Adrenal gland (tissue), 19 donors: ENCODE measurements at places on chromosomes 4 and X.

GRCh38 chrX:35858361-35858760, 60.2 kb downstream of the MAGEB16 start:
- no peak for DNase-seq

GRCh38 chr4:138452826-138453225, 210.7 kb upstream of the SLC7A11 start:
- no peak for DNase-seq

- peak; percentile 75 for DNase-seq
These were observed 33.2 kb upstream of the OCIAD2 start for GRCh38 chr4:48939785-48940184.

DNA sequence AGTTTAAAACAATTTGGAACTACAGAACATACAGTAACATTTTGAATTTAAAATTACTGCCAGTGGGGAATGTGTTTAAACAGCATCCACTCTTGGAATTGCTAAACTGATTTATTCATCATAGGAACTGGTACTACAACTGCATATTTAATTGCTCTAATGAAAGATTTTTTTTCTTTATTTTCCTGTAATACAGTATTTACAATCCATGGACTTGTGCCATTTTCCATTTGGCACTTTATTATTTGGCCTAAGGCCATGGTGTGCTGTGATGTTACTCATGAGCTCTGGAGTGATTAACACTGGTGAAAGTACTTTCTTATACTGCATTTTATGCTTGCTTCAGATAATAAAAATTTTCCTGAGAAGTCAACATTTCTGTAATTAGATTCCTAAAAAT, 69.7 kb upstream of the NUDT6 start:
- no peak for DNase-seq

DNA sequence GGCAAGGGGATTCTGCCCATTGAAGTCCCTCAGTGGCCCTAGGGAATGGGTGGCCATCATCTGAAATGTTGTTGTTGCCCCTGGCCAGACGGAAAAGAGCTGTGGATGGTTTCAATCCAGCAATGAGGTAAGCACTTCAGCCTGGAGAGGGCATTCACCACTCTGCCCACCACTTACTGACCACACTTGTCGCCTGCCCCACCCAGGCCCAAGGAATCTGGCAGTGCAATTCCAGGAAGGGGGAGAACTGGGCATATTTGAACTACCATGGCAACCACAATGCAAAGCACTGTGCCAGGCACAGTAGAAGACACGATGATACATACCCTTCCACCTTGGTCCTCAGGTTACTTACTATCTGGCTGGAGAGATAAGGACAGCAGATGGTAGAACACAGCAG, 161.6 kb downstream of the PDGFRA start:
- DNase-seq, result no peak

- DNase-seq, result no peak
These were observed 127.8 kb upstream of the FRMPD4 start for GRCh38 chrX:12010436-12010835.

DNA sequence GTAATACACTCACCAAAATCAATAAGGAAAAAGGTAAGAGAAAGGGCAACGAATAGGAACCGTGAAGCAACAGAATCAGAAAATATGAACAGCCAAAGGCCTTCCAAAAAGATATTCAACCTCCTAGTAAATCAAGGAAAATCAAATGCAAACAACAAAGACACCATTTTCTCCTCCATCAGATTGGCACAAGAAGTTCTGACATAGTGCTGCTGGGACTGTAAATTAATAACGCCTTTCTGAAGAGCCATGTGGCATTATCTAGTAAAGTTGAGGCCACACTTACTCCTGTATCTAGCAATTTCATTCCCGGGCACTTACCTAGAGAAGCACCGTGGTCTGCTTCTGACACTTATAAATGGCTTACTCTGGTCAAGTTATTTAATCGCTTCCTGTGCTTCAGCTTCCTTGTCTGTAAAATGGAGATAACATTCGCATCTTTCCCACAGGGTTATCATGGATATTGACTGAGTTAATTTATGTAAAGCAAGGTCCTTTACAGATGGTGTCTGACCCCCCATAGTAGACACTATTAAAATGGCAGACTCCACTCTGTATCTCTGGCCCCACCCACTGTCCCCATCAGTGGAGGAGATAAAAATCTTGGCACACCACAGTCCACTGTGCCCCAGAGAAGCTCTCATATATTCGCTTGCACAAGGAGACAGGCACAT, 20.5 kb upstream of the ENPP6 start:
- DNase-seq, result no peak

DNA sequence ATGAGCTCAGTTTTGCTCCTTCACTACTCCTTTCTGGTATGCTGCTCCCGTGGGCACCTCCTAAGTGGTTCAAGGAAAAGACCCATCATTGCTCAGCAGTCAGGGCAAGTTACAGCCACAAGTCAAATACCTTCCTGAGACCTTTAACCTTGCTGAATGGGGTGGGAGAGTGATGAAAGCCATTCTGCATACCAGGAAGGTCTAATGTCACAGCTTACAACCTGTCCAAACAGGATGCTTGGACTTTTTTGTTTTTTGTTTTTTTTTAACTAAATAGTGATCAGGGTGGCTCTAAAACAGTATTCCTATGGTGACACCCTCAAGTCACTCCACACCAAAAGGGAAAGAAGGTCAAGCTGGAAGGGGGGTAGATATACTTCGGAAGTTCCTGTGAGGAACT, 93.1 kb downstream of the GPC3 start:
- DNase-seq, result no peak

- DNase-seq, result no peak
These were observed 128.7 kb downstream of the ANKRD50 start for GRCh38 chr4:124583797-124584196.

GRCh38 chr4:169975131-169975837, 50.9 kb downstream of the MFAP3L start:
- DNase-seq, result no peak

DNA sequence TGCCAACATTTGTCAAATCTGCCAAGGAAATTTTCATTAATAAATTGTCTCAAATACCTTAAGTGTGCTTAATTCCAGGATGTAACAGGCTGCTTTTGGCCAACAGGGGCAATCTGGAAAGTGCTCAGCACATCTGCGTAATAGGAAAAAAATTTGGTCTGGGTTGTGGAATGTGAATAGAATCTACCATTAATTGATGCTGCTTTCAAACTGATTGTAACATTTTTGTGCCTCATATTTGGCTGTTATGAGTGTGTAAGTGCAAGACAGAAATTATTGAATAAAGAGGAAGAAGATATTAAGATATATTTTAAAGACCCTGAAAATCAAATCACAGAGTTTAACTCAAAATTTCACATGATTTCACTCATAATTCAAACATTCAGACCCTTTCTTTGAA, 41.1 kb downstream of the REELD1 start:
- no peak for DNase-seq

DNA sequence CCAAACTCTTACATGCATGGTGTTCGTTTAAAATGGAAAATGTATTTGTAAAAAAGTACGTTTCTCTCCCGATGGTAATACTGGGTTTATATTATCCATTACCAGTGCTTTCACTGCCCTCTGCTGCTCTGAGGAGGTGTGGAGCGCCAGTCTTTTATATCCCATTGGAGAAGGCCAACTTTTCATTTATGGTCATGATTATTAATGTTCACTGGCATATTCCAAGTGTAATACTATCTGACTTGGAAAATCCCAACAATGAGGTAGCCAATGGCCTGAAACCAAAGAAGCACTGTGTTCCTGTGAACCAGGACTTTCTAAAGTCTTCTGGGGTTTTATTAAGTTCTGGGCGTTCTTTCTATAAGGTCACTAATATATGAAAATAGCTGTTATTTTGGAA, 80.7 kb downstream of the SYNPO2 start:
- peak; percentile 86 for DNase-seq

- no peak for DNase-seq
These were observed 35.7 kb downstream of the RELL1 start for GRCh38 chr4:37650481-37650880.

DNA sequence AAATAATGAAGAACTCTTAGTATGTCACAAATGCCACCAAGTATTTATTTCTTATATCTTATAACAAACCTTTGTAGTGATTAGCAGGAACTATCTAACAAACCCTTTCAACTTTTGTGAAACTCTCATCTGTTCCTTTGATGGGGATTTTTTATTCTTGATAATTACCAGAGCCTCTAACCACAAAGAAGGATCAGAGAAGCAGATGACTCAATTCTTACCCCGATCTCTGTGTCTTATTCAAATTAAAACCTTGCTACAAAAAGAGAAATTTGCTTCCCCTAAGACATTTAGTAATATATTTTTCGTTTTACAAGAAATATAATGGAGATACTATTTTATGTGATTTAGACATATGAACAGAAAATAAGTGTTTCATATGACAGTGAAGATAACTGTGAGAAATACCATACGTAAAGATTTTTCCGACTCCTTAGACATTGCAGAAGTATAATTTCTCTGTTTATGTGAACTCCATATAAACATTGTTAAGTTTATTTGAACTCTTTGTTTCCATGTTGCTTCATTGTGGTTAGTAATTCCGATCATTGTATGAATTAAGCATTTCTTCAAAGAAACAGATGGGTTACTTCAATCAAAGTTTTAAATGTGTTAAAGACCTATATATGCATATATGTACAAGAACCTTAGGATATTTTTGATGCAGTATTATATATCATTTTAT, 205.4 kb downstream of the CFAP299 start:
- no peak for DNase-seq

DNA sequence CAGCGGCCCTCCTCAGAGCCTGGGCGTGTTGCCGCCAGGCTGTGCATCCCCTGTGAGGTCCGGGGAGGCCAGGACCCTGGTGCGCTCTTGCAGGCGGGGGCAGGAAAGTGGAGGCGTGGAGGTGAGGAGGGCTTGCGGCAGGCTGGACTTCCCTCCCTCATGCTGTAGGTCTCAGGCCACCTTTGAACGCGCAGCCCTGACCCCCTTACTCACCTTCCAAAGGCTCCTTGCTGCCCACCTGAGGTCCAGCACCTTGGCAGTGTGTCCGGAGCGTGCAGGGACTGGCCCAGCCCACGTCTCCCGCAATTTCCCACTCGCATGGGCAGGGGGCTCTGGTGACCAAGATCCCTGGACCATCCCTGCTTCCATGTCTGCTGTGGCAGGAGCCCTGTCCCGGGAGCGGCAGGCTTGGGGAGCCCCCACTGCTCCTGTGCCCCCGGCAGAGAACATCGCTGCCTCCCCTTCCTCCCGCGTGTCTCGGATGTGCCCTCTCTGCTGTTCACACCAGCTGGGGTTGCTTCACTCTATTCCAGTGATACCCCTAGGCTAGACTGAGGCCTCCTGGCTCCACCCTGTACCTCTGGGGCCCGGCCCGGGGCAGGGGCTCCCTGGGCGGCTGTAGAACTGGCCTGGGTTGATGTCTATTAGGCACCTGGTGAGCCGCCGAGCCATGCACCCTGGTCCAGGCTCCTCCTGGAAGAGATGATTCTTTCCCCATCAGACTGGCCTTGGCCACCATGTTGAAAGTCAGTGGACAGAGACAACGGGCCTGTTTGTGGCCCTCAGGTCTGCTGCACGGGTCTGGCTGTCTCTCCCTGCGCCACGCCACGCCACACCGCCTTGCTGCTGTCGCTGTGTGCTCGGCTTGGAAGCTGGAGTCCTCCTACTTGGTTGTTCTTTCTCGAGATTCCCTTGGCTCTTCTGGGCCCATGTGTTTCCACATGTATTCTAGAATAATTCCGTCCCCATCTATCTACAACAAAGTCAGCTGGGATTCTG, 95.4 kb upstream of the ADRA2C start:
- no peak for DNase-seq

GRCh38 chr4:88860586-88860985, 163.0 kb upstream of the NAP1L5 start:
- DNase-seq, result no peak

- no peak for DNase-seq
These were observed 295.8 kb upstream of the SLC7A11 start for GRCh38 chr4:138537731-138538490.

DNA sequence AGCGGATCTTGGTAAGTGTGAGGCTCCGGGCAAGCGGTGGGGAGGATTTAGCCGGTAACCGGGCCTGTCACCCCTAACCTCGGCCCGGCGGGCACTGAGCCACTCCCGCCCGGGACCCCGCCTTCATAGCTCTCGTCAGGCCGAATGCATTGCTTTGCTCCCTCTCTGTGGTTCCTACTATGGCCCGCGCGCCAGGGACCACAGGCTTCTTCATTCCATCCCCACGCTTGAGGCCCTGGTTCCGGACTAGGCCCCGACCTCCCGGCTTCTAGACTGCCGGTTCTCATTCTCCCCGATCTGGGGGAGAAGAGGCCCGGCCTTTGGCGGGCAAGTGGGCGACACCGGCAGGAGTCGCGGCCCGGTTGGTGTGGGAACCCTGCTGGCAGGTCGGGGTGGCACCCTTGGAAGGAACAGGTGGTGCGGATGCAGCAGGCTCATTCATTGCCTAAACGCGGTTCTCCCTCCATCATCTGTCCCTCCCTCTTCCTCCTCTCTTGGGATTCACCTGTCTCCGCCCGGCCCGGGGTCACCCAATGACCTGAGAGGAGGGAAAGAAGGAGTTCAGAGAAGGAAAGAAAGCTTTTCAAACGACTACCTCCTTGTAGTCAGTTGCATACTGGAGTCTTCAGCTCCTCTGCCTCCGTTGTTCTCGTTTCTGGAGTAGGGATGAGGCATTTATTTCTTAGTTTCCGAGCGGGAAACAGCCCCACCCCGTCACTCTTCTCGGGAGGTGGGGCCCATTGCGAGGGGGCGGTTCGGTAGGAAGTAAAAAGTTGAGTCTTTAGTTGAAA, at the start of gene NDUFC1:
Gene NDUFC1, minus strand, starts transcription at position 657 of the 791 bp plus-strand sequence. CDS start 6,679 bp downstream, outside the sequence.
- DNase-seq, result peak; percentile 68

- DNase-seq, result no peak
These were observed 126.1 kb downstream of the ASB9 start for GRCh38 chrX:15143825-15144121.

DNA sequence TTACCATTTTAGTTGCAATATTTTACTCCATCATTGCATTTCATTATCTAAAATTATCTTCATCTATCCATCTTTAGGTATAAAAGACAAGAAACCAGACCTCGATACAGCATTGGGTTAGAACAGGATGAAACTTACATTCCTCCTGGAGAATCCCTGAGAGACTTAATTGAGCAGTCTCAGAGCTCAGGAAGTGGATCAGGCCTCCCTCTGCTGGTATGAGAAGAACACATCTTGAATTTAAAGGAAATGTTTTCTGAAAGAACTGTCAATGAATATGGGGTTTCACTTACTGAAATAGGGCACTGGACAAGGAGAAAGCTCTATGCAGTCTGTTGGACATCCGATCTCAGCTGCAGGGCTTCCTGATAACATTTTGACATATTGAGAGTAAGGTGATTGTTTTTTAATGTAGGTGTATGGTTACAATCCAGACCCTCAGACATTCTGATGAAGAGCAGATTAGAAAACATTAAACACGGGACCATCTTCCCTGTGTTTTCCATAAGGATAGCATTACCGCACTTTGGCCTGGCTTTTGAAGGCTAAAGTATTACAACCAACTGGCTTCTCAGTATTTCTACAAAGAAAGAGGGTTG, 367.2 kb downstream of the BMPR1B start:
- peak; percentile 30 for DNase-seq
